H9 (cell line): ENCODE measurements at places on chromosomes 7 and 10.
A peak's percentile ranks its signal among the peaks of the same experiment; 100 is the strongest.

DNA sequence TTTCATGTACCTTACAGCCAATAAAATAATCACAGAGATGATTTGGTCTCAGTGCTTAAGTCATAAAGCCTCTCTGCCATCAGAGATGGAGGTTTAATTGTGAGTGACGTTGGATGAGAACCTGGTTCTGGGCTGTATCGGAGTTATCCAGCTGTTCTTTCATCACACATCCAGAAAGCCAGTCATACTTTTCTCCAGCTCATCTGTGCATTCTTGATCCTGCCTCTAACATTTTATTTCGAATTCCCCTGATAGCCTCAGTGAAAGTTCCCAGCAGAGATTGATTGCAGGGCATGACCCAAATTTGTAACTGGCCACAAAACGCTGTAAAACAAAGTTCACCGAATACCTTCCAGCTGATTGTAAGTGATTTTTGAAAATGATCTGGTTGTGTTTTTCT is 212.6 kb upstream of the HABP2 start:
- no peak for DNase-seq
- no peak overlapping the region for H3K4me3 ChIP-seq
- H3K4me1 ChIP-seq, result peaks cover 3% of the 10 kb centered on the region; the same call in 1 of the 2 replicates
- no peaks in the 10 kb centered on the region for H3K27me3 ChIP-seq
- no peaks in the 10 kb centered on the region for H3K36me3 ChIP-seq

DNA sequence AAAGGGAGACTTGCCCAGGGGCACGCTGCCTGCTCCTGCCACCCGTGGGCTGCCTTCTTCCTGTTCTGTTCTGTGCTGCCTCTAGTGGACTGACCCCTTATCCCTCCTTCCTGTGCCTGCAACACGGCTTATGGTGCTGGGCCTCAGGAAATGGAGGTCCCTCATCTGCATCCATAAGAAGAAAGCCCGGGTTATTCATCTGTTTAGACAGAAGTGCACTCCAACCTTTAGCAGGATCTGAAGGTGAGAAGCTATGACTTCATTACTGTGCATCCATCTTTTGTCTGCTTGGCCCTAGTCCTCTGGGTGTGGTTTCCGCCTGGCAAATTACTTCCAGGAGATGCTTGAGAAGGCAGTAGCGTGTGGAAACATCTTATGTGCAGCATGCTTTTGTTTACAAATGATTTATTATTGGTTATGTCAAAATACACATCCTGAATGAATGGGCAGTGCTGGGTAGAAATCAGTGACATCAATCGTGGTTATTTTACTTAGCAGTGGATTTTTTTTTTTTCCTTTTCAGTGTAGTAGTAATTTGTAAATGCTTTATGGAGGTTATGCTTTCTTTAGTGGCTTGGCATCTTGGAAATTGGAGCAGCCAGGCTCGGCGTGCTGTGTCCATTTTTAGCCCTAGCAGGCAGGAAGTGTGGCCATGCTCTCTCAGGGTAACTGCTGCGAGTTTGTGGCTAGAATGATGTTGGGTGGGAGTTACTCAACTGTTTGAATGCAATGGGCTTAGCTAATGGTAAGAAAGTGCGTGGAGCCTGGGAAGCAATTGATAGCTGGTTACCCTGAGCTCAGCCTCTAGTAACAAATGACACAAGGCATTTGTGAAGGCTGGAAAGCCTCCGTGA is 12.7 kb downstream of the PTPRE start:
- H3K4me3 ChIP-seq, result no peak overlapping the region
- H3K4me1 ChIP-seq, result no peaks in the 10 kb centered on the region
- peak; percentile 52 for DNase-seq
- H3K27ac ChIP-seq, result no peak overlapping the region
- H3K27me3 ChIP-seq, result no peaks in the 10 kb centered on the region

GRCh38 chr7:97873606-97874005 is 1.4 kb upstream of the ASNS start:
- H3K4me3 ChIP-seq, result no peak overlapping the region; the same call in 1 of the 2 replicates
- no peak overlapping the region for H3K27ac ChIP-seq
- no peaks in the 10 kb centered on the region; the same call in 1 of the 2 replicates for H3K27me3 ChIP-seq
- H3K4me1 ChIP-seq, result peaks cover 2% of the 10 kb centered on the region; the same call in 1 of the 2 replicates
- no peak for DNase-seq

- no peak for DNase-seq
- no peak overlapping the region for H3K4me3 ChIP-seq
- H3K27ac ChIP-seq, result no peak overlapping the region
- no peaks in the 10 kb centered on the region for H3K4me1 ChIP-seq
Measured at GRCh38 chr7:44945479-44945878, 33.3 kb downstream of the MYO1G start.

GRCh38 chr7:110804501-110804900 is 286.4 kb upstream of the LRRN3 start:
- no peak overlapping the region for H3K27ac ChIP-seq
- no peaks in the 10 kb centered on the region for H3K27me3 ChIP-seq
- peak overlapping the region; percentile 38; the same call in 1 of the 3 replicates for H3K4me3 ChIP-seq
- H3K4me1 ChIP-seq, result no peaks in the 10 kb centered on the region
- peak; percentile 66 for DNase-seq

DNA sequence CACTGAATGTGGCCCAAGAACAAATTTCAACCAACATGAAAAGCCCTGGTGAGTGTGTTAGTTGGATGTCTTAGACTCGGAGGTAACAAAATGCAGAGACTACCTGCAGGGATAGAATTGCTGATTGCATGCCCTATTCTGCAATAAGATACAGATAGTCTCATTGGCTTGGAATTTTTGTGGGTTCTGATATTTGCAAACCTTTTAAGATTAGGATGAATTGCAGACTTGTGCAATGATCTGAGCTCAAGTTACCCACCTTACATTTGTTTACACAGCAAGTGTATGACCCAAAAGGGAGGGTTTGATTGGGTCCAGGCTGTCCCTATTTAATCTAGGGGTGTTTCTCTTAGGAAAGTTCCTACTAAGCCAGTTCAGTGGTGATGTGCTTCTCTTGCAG is 45.4 kb downstream of the GPR37 start:
- no peak overlapping the region for H3K4me3 ChIP-seq
- H3K4me1 ChIP-seq, result peaks cover 8% of the 10 kb centered on the region
- peaks cover 6% of the 10 kb centered on the region; the same call in 1 of the 2 replicates for H3K36me3 ChIP-seq
- DNase-seq, result no peak
- no peaks in the 10 kb centered on the region for H3K27me3 ChIP-seq

DNA sequence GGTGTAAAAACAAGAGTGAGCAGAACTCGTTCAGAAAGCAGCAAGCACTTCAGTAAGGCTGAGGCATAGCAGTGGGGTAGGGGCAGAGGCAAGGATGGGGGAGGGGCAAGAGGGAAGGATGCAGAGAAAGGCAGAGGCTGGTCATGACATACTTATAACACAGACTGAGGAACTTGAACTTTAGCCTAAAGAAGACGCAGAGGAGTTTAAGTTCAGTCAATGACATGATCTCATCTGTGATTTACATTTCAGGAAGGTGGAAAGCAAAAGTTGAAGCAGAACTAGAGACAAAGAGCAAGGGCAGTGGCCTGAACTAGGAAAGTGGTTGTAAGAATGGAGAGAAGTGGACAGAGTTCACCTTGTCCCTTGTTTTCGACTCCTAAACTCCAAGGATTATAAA is 15.8 kb downstream of the MACC1 start:
- H3K4me3 ChIP-seq, result no peak overlapping the region
- no peaks in the 10 kb centered on the region for H3K36me3 ChIP-seq
- peak; percentile 56 for DNase-seq

GRCh38 chr10:47037654-47038425 is 126.6 kb downstream of the PTPN20 start:
- no peak for DNase-seq
- H3K4me1 ChIP-seq, result no peaks in the 10 kb centered on the region
- no peak overlapping the region for H3K27ac ChIP-seq
- H3K27me3 ChIP-seq, result no peaks in the 10 kb centered on the region

GRCh38 chr10:119689016-119689580 is 36.8 kb upstream of the INPP5F start:
- H3K27me3 ChIP-seq, result no peaks in the 10 kb centered on the region
- peaks cover 9% of the 10 kb centered on the region; the same call in 1 of the 2 replicates for H3K4me1 ChIP-seq
- peak overlapping the region; percentile 85; the same call in 2 of the 3 replicates for H3K4me3 ChIP-seq
- H3K36me3 ChIP-seq, result no peaks in the 10 kb centered on the region; the same call in 2 of the 3 replicates

DNA sequence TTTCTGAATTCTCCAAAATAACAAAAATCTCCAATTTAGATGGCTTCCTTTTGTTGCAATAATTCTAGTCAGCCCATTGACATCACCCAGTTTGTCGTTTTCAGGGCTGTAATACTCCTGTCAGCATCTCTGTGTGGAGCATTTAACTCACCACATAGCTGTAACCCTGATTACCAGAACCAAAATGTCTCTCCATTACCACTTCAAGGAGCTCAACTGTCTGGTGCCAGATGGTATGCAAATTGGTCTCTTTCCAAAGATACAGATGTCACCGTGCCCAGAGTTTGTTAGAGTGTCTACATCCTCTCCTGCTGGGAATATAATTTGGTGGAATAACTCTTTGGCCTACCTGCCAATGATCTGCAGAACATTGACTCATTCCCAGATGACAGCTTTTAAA is 350.3 kb upstream of the POT1 start:
- no peak for DNase-seq
- no peaks in the 10 kb centered on the region; the same call in 1 of the 2 replicates for H3K4me1 ChIP-seq
- H3K27ac ChIP-seq, result no peak overlapping the region
- H3K36me3 ChIP-seq, result peaks cover 2% of the 10 kb centered on the region; the same call in 2 of the 3 replicates
- H3K4me3 ChIP-seq, result no peak overlapping the region

DNA sequence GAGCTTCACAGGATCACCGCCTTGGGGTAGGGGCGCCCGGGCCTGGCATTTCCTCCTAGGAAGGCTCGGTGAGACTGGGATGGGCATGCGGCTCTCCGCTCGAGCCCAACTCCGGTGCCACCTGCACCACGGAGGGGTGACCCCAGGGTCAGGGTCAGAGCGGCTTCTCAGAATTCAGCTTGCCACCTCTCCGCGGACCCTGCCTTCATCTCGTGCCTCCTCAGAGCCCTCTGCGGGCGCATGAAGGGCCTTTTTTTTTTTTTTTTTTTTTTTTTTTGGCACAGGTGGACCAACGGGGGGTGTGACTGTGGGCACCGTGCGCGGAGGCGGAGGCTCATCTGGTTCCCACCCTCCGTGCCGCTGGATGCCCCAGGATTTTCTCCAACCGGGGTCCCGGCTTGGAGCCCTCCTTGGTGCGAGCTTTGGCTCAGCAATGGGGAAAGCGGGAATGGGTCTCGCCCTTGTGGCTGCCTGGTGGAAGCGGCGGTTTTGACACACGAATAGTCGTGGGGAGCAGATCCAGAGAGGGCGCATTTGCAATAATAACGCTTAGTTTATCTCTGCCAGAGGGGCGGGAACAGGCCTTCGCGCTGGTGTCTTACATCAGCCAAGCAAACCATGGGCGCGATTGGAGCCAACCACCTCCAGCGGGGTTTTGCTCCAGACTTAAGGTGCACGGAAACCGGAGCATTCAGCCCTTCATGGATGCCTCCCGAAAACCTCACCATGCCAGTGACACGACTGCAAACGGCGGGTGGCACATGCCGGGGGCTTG is 5.0 kb upstream of the TNRC18 start:
- H3K27me3 ChIP-seq, result peaks cover 28% of the 10 kb centered on the region; the same call in 1 of the 2 replicates
- no peak for DNase-seq
- no peaks in the 10 kb centered on the region for H3K4me1 ChIP-seq
- peak overlapping the region; percentile 82 for H3K4me3 ChIP-seq
- peaks cover 7% of the 10 kb centered on the region for H3K36me3 ChIP-seq

DNA sequence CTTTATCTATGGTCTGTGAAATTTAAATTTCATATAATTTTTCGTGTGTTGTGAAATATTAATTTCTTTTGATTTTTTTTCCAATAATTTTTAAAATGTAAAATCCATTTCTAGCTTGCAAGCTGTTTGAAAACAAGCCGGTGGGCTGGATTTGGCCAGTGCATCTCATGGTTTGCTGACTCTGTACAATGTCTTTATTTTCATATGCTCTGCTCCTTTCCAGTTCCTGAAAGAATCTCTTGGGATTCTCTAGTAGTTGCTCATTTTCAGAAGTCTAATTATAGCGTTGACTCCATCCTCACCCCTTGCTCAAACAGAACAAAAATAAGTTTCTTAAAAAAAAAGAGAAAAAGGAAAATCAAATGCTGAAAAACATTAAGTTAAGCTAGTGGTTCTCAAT is 21.4 kb downstream of the UBN2 start:
- no peak for DNase-seq
- no peaks in the 10 kb centered on the region for H3K27me3 ChIP-seq
- no peak overlapping the region for H3K4me3 ChIP-seq
- H3K36me3 ChIP-seq, result peaks cover 28% of the 10 kb centered on the region

GRCh38 chr7:26096136-26096535 is 55.9 kb upstream of the NFE2L3 start:
- H3K27ac ChIP-seq, result no peak overlapping the region
- H3K4me1 ChIP-seq, result peaks cover 2% of the 10 kb centered on the region; the same call in 1 of the 2 replicates
- no peak overlapping the region for H3K4me3 ChIP-seq
- DNase-seq, result no peak
- no peaks in the 10 kb centered on the region for H3K27me3 ChIP-seq
- H3K36me3 ChIP-seq, result no peaks in the 10 kb centered on the region

DNA sequence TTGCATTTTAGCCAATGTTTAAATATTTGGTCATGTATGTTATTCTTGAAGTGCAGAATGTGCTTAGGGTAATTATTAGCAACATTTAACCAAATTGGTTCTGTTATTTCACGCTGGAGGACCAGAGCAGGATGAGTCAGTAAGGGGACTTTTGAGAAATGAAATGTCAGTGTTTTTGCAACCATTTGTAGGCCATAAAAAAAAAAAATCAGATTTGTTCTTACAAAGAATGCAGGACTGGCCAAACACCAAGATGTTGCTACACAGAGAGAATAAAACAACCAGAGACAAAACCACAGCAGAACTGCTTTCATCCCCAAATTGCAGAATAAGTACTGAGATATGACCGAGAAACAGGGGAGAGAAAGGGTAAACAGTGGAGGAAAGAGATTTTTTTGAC is 62.1 kb downstream of the TPST1 start:
- no peaks in the 10 kb centered on the region for H3K4me1 ChIP-seq
- DNase-seq, result no peak
- H3K27ac ChIP-seq, result no peak overlapping the region
- H3K4me3 ChIP-seq, result no peak overlapping the region

GRCh38 chr10:95414016-95414830 is 123.4 kb upstream of the PDLIM1 start:
- no peak overlapping the region for H3K4me3 ChIP-seq
- no peaks in the 10 kb centered on the region for H3K27me3 ChIP-seq
- peaks cover 7% of the 10 kb centered on the region for H3K4me1 ChIP-seq
- DNase-seq, result no peak
- H3K36me3 ChIP-seq, result peaks cover 3% of the 10 kb centered on the region; the same call in 1 of the 2 replicates

- no peaks in the 10 kb centered on the region for H3K4me1 ChIP-seq
- H3K4me3 ChIP-seq, result no peak overlapping the region
- H3K36me3 ChIP-seq, result 0 out of 2 replicates have a peak, but pooled peaks cover 5% of the 10 kb centered on the region
- no peaks in the 10 kb centered on the region for H3K27me3 ChIP-seq
- H3K27ac ChIP-seq, result no peak overlapping the region
- DNase-seq, result no peak
Measured at GRCh38 chr10:28704464-28705161, 27.3 kb downstream of the BAMBI start.

DNA sequence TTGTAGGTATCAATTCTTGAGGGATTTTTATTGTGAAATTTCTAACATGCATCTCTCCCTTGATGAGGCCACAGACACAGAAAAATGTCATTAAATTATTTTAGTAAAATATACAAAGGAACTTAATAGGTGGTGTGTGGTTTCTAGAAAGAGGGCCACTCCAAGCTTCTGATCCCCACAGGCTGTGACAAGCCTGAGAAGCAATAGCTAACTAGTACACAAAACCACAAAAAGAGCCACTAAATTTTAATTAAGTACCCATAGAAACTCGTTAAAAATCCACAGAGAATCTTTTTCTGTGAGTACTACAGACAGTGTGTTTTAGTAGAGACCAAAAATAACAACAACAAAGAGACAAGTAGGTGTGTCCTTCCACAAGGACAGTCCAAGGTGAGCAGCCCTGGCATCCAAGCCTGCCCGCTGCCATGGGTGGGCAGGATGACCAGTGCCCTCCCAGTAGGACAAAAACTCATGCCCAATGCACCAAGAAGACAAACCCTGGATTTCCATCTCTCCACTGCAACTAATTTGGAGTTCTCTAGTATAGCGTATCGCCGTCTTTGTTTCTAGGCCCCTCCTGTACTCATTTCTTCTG is 81.0 kb downstream of the RNF216 start:
- H3K4me1 ChIP-seq, result no peaks in the 10 kb centered on the region
- no peak for DNase-seq
